ENCODE measurements at places on chromosomes 1 and 21.
A peak's percentile ranks its signal among the peaks of the same experiment; 100 is the strongest.

- DNase-seq, result no peak
Measured at GRCh38 chr1:53476579-53476978, 17.4 kb downstream of the DMRTB1 start.

GRCh38 chr1:60448850-60449249 is 375.3 kb upstream of the C1orf87 start:
- no peak for DNase-seq

DNA sequence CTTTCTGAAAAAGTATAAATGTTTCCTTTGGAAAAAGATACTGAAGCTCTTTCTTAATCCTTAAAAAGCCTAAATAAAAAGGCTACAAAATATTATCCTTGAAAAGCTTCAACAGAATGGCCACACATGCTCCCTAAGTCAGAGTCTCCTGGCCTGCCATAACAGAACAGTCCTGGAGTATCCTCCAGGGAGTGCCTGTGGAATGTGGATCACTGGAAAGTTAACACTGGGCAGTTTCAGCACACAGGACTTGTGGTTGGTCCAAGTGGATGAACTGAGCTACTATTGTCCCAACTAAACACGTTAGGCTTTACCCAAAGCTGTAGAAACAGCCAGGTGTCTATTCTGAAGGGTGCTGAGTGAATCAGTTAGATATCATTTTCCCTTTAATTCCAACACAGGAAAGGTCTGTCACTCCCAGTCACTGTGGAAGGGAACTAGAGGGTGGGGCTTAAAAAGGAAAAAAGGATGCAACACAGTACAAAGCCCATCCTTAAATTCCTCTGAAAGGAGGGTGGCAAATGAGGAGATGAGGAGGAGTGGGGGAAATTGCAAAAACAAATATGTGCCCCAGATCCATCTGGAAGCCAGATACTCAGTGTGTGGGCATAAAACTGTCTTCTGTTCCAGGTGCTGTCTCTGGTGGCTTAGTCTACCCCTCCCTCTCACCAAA is 196.3 kb upstream of the SPAG17 start:
- DNase-seq, result no peak

GRCh38 chr1:218347723-218348627 is 2.8 kb downstream of the TGFB2 start:
- DNase-seq, result no peak

DNA sequence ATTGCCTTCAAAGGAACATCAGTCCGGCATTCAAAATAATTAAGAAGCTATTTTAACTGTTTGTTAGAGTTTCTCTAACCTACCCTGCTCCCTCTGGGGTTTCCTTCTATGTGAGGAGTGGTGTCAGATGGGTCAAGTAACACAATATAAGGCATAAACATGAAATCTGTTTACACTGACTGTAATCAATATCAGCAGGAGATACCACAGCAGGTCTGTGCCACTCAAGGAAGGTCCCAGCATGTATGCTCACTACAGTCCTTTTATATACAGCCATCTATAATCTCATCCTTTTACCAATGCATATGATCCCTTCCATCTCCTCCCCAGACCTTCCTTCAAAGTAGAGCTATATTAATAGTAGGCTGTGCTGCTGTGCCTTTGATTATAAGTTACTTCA is 25.4 kb downstream of the EEIG2 start:
- DNase-seq, result no peak

DNA sequence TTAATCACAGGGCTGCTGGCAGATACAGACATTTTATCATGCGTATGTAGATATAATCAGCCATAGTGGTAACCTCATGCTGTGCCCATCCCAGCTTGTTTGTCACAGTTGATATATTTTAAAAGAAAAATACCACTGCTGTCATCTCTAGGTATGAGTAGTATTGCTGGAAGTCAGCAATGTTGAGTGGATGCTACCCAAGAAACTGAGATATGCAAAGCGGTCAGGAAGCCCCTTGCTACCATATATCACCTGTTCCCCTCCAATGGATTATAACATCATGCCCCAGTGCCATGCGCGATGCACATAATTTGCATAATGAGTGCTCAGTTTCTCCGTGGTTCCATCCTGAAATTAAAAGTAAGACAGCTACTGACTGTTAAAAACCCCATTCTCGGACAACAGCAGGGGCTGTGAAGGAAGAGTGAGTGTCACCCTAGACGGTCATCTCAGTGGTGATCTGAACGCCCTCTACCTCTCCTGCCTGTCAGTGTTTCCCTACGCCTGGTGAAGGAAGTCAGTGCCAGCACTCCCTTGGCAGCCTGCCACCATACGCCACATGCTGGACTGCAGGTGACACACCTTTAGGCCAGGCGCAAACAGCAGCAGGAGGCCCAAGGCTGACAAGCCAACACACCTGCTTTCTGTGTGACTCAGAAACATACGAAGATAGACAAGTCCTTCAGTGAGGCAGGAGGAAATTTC is 2.7 kb downstream of the IL10RB start:
- no peak for DNase-seq

DNA sequence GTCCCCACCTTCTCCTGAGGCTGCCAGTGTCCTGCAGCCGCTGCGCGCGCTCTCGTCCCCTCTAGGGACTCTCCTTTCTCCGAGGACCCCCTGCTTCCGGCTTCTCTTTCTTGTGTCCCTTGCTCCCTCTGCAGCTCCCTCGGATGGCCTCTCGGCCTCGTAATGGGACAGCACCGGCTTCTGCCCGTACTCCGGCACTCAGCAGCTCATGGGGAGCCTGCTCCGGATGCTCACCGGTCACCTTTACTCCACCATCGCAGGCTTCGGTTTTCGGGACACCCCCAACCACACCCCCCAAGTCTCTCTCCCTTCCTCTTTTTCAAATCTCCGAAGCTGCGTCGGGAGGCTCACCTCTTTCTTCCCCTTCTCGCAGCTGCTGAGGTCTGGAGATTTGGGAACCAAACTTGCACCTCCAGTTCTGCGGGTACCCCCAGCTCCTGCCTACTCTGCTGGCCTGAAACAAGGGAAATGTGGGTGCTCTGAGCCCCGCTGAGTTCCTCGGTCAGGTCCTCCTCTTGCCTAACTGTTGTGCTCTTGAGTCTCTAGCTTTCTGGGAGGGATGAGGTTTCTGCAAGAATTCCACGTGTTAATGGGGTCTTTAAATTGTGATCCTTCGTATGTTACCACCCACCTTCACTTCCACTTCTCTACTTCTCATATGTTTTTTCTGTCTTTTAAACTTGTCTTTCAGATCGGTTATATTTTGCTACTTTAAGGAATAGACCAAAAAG is 930 bp downstream of the CDC14A start:
- peak; percentile 57 for DNase-seq

DNA sequence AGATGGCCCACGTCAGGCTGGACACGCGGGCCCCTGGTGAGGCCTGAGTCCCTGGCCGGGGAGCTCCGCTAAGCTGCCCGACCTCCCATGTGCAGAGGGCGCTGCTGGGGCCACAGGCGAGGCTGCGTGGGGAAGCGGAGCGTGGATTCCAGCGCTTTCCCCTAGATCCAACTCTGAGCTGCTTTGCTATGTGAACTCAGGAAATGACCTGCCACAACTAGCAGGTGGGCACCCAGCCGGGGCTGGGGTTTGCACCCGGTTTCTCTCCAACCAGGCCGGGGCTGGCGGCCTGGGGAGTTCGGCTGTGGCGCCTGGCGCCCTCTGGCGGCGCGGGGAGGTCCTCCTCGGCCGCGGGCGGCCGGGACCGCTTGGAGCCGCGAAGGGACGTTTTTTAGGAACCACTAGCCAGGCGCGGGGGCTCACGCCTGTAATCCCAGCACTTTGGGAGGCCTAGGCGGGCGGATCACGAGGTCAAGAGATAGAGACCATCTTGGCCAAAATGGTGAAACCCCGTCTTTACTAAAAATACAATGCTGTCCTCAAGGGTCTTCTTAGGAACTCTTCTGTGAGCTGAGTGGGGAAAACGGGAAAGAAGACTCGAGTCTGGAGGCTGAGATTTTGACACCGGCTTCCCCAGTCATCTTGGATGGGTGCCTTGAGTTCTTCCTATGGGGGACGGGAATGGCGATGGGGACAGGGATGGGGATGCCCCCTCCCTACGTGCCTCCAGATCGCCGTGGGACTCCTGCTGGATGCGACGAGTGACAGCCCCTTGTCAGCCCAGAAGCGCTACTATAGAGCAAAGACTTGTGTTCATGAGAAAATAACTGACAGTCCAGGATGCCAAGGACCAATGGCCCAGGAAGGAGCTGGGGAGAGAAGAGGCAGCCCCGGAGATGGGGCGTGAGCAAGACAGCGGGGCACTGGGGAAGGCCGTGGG is 12.6 kb downstream of the PYCR2 start:
- peak; percentile 52 for DNase-seq

DNA sequence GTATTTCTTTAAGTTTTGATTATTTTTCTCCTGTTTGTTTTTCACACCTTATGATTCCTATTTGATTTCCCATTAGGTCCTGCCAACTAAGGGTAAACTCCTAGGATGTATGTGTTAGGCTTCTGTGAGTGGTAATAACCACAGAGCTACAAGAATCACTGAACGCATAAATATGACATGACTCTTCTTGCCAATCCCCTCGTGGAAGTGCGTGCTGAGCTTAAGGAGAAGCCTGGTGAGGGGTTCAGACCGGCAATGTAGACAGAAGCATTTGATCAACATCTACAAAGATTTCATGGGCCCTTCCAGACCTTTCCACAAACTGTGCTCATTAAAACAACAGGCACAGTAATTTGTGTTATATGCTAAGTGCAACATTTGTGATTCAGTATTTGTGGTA is 273.8 kb upstream of the SNX7 start:
- no peak for DNase-seq

DNA sequence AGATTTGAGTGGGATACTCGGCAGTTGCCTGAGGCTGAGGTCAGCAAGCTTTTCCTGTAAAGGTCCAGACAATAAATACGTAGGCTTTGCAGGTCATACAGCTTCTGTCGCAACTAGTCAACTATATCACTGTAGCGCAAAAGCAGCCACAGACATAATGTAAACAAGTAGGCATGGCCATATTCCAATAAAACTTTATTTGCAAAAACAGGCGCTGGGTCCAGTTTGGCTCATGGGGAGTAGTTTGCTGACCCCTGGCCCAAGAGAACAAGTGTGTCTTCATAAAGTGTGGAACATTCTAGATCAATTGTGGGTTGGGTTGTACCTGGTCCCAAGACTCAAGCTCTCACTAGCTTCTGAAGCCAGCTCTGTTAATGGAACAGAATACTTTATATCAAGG is 78.8 kb downstream of the MIS18A start:
- DNase-seq, result no peak

DNA sequence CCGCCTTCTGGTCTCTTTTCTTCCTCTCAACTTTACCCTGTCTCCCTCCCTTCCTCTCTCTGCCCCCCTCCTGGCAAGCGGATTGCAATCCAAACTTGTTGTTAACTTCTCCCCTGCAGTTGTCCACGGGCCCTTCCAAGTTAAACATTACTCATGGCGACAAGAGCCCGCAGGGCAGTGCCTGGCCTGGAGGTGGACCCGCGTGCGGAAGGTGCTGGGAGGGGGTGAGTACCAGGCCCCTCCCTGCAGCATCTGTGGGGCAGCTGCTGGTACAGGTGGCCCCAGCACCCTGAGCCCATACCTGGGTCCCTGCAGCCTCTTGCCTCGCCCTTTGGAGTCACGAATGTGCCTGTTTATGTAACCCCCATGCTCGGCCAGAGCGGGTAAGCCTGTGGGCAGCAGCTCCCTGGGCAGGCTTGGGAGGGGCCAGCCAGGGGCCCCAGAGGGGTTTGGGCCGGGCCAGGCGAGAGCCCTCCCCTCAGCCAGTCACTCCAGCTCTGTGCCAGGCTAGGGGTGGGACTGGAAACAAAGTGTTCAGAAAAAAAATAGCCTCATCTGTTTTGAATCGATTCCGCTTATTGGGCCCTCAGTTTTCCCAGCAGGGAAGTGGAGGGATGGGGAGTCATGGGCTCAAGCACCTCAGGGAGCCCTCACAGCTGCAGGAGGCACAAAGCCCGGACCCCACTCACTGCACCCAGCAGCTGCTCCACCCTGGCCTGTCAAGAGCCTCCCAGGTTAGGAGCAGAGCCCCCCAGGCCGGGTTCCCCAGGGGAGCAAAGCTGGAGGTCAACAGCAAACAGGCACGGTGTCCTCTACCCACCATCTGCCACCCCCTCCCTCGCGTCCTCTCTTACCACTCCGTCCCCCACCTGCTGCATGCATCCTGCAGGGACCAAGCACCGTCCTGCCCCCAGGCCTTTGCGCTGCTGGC is 14.0 kb upstream of the FAAP20 start:
- no peak for DNase-seq

GRCh38 chr1:100642826-100643225 is 76.7 kb upstream of the VCAM1 start:
- DNase-seq, result no peak

DNA sequence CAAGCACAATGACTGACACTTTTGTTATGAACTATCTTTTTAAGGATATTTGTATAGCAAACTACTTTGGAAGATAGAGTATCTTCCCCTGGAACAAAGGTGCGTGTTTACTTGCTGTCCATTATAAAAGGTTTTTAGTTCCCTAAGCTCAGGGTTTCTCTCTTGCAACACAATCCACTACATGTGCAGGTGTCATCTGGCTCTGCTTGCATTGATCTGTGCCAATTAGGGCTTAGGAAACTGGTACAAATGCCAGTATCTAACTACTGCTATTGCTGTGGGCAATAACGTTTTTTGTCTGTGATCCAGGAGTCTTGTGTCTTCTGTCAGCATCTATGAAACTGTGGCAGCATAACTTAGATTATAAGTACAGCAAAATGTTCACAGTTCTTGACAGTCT is 68.3 kb upstream of the ABCD3 start:
- no peak for DNase-seq

GRCh38 chr1:119438761-119439160 is 23.8 kb downstream of the HSD3B2 start:
- DNase-seq, result no peak

DNA sequence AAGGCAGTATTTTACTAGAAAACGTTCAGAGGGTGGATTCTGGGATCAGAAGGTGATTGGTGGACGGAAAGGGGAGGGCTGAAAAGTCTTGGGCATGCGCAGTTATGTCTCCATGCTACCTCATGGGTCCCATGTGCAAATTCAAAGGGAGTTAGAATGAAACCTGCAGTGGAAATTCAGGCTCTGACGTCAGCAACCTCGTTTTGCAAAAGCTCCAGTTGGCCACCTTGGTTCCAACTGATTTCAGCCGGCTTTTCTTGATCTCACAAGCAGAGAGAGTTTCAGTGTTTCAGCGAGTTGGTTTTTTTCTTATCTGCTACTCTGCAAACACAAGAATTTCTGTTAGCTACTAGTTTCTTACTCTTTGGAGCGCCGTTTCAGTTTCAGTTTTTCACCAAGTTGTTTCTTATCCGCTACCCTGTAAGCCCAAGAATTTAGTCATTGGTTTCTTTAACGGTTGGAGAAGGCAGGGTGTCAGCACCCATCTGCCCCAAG is 69.8 kb upstream of the PGBD5 start:
- no peak for DNase-seq

DNA sequence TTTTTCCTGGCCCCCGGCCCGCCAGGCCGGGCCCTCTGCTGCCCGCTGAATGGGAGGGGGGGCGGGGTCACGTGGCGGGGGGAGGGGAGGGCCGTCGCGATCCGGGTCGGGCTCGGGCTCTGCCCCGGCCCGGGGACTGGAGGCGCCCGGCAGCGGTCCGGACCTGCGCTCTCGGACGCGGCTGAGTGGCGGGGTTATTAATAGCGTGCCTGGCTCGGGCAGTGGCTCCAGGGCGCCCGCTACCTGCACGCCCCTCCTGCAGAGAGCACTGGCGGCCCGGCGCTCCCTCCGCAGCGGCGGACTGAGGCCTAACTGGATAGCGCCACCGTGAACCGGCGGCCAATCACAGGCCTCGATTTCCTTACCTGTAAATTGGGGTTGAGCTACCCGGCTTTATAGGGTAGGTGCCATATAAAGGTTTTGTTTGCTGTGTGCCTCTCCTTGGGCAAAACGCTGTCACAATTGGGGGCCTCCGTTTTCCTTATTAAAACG is 28.1 kb downstream of the AHDC1 start:
- DNase-seq, result no peak
